ENCODE measurements at places on chromosomes 1 and 21.

DNA sequence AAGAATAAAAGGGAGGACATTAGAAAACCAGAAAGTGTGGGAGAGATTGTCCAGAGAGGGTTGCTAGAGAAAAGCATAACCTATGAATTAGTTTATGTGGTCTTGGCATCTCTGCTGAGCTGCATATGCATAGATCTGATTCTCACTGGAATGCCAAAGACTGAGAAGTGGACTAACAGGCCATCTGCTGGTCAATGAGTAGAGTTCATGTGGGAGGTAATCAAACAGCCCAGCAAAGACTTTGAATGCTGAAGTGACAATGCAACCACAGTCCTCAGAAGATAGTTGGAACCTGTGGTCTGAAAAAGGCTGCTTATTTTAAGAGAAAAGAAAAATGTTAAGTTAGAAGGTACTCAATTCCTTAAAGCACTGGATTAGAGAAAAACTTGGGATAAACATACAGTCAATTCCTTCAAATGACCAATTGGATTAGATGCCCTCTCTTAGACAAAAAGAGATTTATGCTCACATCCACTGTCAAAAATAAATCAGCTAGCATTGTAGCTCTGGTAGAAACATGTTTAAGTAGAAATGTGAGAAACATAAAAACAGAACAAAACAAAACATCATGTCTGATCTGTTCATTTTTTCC lies 382.8 kb downstream of the AMY1C start:
- no peak for DNase-seq

GRCh38 chr1:182235952-182236650 lies 155.5 kb downstream of the GLUL start:
- no peak for DNase-seq

DNA sequence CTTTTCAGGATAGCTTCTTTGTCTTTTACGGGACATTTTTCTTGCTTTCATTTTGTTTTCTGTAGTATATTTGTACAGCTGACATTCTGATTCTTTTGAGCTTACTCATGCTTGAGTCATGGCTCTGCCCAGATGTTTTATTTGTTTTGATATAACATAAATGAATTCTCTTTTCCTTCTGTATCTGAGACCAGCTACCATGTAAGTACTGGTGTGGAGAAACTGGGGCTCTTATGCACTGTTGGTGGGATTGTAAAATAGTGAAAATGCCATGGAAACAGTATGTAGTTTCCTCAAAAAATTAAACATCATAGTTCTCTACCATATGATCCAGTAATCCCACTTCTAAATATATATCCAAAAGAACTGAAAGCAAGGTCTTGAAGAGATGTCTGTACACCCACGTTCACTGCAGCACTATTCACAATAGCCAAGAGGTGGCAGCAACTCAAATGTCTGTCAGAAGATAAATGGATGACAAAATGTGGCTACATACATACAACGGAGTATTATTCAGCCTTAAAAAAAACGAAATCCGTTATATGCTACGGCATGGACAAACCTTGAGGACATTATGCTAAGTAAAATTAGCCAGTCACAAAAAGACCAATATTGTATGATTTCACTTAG lies 61.4 kb downstream of the EIF2B3 start:
- peak; percentile 84 for DNase-seq

GRCh38 chr1:180888870-180889269 lies 23.8 kb upstream of the KIAA1614 start:
- DNase-seq, result no peak

DNA sequence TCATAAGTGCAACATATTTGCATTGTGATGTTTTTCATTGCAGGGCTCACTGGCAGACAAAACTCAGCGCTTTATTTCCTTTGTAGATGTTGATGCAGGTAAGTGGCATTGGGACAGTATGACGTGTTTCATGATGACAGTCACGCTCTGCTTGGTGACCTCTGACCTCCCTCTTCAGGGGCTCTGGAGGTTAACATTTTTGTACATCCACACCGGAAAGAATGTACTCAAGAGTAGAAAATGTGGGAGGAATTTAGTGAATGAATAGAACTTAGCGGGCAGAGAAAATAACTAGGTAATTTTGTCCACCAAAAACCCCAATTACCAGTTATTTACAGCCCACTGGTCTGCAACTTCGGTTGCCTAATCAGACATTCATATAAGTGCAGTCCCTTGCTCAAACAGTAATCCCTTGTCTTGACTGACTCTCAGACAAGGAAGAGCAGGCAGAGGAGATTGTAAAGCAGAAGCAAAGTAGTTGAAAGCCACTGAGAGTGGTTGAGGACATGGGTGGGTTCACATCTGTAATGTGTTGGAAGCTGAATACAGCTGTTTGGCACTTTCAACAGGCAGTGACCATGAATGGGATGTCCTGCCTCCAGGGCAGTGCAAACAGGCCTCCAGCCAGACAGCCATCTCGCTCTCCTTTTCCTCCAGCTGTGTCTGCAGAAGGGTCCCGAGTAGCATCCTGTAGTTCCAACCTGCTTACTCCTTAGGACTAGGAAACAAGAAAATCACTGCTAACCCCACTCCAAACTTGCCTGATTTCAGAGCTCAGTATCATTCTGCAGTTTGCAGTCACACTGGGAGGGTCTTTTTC lies 188.9 kb downstream of the NRIP1 start:
- no peak for DNase-seq

DNA sequence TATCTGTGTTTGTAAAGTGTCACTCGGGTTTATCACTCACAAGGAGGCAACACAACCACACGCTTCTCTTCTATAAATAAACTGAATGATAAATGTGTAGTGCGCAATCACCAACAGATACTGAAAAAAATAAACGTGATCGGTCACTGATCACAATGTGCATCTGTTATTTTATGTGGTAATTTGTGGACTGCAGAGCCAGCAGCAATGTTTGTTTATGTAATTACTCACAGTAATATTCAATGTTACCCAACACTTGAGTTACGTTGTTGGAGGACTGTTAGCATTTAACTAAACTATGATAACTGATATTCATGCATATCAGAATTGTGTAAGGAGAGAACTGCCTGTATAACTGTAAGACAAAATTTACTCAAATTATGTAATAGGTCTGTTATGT lies 129.6 kb downstream of the USH2A start:
- peak; percentile 17 for DNase-seq

GRCh38 chr1:227799756-227800155 lies 15.7 kb upstream of the PRSS38 start:
- DNase-seq, result no peak

- DNase-seq, result no peak
Observed at GRCh38 chr1:109290998-109291397, 8.1 kb upstream of the PSRC1 start.

DNA sequence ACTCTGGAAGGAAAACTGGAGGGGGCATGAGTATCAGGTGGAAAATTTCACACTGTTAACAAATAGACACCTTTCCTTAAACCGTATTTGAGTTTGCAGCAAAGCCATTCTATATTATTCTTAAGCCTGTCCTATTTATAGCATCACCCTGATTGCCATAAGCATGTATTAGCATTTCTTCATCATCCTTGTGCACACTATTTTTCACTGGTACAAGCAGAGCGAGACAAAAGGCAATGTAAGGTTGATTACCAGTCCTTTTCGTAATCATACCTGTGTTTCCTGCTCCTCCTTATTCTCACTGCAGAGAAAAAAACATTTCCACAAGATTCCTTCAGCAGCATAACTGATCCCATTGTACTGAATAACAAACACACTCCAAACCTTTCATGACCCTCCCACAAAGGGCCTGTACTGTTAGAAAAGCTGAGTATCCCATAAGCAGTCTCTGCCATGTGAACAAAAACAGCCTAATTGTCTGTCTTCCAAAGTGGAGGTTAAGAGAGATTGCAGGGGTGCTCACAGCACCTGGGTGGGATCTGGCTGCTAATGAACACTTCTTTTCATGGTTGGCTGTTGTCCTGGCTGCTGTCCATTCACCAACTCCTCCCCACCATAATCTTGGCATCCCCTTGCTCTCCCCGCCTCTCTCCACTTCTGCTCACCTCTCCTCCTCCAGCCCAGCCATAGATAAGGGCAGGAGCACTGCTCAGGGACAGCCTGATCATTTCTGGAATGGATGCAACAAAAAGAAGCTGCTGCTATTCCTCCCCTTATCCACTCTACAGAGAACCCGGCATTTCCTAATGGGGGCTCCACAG lies 30.4 kb downstream of the VTCN1 start:
- no peak for DNase-seq

- no peak for DNase-seq
Observed at GRCh38 chr1:171172471-171172870, 12.6 kb upstream of the FMO2 start.

- peak; percentile 66 for DNase-seq
Observed at GRCh38 chr1:39632682-39633417, 6.6 kb downstream of the HEYL start.

DNA sequence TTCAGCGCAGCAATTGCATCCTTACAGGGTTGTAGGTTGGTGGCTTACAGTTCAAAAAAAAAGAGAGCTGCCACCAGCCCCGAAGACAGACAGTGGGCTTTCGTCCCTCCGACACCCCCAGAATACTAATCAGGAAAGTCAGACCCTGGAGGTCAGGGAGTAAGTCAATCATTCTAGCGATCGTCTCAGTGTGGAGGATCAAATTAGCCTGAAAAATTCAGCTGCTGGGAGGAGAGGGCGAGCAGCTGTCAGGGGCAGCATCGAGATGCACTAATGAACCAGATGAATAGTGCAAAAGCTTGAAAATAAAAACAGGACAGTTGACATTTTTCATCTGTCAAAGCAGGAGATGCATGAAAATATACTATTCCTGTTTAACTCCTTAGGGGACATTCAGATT lies 138.4 kb downstream of the NEK7 start:
- DNase-seq, result no peak

DNA sequence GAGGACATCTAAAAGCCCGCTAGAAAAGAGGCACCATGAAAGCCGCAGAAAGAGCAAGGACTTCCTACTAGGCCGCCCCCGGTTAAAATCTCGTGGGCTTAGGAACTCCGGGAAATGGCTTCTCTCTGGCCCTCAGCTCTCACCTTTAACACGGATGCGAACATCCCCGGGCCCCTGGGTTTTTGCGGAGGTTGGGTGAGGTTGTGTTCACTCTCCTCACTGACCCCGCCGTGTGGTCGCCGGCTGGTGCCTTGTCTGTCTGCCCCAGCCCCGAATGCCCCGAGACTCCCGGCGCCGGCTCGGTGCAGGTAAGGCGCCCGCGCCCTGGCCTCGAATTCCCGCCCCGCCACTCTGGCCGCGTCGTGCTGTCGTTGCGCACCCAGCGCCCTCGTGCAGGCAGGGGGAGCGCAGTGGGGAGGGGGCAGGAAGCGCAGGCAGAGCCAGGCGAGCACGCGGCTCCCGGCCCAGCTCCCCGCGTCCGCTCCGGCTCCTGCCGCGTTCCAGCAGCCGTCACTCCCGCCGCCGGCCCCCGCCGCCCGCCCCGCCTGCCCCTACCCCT lies at the start of gene SHISAL2A:
Gene SHISAL2A (plus strand): TSS at position 437 of the 559 bp plus-strand sequence. CDS start 326 bp downstream, outside the sequence.
- peak; percentile 16 for DNase-seq

GRCh38 chr1:109926662-109927300 lies 16.1 kb downstream of the CSF1 start:
- peak; percentile 81 for DNase-seq

GRCh38 chr1:245963649-245964048 lies 543.4 kb downstream of the SMYD3 start:
- DNase-seq, result no peak

- DNase-seq, result peak; percentile 6
Observed at GRCh38 chr21:19322360-19322759, 918.8 kb upstream of the TMPRSS15 start.

DNA sequence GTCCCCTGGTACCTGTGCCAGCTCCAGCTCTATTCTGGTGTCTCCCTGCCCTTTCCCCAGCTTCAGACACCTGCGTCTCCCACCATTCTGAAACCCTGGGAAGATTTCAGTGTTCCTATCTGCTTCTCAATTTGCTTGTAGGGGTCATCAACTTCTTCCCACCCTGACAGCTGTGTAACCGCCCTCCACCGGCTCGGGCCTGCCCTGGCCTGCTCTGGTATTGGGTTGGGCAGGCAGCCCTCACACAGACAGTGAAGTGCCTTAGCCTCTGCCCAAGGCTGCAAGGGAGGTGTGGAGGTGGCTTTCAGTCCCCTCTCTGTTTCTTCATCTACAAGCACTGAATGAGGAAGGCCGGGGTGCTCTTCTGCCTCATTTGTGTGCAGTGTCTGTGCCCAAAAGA lies 97.2 kb downstream of the LAMC2 start:
- no peak for DNase-seq

GRCh38 chr1:3034162-3034561 lies 12.9 kb downstream of the ACTRT2 start:
- DNase-seq, result no peak

DNA sequence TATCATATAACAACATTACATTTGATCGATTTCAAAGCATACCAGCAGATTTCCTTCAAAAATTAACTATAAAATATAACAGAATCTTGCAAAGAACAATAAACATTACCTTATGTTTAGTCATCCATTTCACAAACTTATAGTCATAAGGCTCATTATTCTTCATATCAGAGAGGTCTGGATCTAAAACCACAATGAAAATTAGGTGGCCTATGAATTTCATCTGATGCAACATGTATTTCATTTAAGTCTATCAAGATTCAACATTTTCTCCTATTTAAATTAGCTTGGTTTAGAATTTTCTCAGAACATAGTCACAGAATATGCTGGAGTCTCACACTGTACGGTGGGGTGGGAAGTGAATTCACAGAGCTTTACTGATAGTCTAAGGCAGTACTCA lies 49.2 kb downstream of the KYAT3 start:
- DNase-seq, result peak; percentile 16

DNA sequence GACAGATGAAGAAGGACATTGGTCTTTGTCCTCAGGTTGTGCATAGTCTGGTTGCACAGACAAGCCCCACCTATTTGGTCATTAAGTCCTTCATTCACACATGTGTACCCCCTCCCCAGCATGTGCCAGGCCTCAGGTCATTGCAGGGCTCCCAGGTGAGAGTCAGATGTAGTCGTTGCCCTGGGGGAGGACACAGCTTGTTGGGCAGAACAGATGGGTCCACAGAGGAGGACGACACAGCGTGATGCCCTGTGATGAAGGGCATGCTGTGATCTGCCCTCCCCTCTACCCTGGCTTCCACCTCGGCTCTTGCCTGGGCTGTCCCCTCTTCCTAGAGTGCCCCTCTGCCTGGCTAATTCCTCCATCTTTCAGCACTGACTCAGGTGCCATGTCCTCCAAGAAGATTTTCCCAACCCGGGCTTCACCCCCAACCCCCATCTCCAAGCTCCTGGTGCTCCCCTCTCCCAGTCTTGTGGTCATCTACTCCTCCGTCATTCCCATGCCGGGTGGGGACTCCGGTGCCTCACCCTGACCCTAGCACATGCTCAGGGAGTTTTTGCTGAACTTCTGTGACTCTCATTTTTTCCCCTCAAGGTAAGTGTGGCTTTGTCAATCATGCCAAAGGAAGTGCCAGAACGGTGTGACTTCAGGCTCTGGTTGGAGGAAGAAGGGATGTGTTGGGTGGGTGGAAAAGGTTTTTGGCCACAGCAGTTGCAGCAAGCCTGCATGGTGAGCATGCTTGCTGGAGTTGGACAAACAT lies 220.5 kb downstream of the FOXD2 start:
- no peak for DNase-seq

DNA sequence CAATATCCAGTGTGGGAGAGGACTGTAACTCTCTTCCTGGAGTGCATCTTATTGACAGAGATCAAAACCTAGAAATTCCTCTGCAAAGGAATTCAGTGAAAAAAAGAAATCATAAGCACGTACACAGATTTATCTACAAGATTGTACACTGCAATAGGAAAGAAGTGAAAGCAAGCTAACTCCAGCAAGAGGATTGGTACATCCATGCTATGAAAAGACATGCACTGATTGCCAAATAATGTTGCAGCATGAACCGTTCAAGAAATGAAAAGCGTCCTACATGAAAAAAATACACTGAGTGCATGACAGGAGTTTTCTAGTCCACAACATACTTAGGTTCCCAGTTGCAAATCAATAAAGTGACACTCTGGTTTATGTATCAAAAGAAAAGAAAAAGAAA lies 1.9 kb upstream of the MGST3 start:
- no peak for DNase-seq

GRCh38 chr1:243336163-243336562 lies 80.3 kb downstream of the SDCCAG8 start:
- no peak for DNase-seq

Data from fibroblast of pulmonary artery (primary cell).